NCI-H1092 treated with DMSO at 0.1 percent for 48 hours (cell line): ENCODE measurements at places on chromosomes 3 and 15.

- DNase-seq: no peak
Observed at GRCh38 chr3:41173926-41174885, 25.1 kb upstream of the CTNNB1 start.

- no peak for DNase-seq
Observed at GRCh38 chr3:193977622-193978021, 158.3 kb upstream of the HES1 start.

DNA sequence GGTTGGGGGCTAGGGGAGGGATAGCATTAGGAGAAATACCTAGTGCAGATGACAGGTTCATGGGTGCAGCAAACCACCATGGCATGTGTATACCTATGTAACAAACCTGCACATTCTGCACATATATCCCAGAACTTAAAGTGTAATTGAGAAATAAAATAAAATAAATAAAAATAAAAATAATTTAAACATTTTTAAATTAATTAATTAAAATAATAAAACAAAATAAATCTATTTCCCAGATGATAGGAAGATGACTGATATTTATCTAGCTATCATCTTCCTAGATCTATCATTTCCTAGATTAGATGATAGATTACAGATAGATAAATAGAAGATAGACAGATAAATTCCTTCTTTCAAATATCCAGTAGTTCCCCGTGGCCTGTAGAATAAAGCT, 137.3 kb downstream of the OCA2 start:
- DNase-seq: no peak

- no peak for DNase-seq
Observed at GRCh38 chr15:91294344-91294743, 194.3 kb downstream of the SV2B start.

- no peak for DNase-seq
Observed at GRCh38 chr3:137171834-137172603, 214.2 kb downstream of the IL20RB start.

- DNase-seq: no peak
Observed at GRCh38 chr3:112786881-112787579, 59.6 kb downstream of the CD200R1L start.

DNA sequence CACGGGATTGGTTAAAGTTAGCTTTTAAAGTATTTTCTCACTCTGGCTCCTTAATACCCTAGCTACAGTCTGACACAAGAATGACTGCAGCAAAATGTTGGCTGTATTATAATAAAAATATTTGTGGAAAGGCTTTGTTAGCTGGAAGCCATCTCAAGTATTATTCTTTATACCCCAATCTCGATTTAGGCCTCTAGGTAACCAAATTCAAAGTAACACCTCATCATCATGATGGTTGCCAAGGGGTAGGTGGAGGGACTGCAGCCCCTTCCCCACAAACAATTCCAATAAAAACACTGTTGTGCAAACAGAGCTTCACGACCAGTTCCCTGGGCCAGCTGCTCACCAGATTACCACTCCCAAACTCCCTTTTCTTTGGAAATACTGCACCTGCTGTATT, 759 bp upstream of the GMPS start:
- no peak for DNase-seq

- DNase-seq: peak; percentile 31
Observed at GRCh38 chr15:33132722-33133345, 61.7 kb downstream of the FMN1 start.

DNA sequence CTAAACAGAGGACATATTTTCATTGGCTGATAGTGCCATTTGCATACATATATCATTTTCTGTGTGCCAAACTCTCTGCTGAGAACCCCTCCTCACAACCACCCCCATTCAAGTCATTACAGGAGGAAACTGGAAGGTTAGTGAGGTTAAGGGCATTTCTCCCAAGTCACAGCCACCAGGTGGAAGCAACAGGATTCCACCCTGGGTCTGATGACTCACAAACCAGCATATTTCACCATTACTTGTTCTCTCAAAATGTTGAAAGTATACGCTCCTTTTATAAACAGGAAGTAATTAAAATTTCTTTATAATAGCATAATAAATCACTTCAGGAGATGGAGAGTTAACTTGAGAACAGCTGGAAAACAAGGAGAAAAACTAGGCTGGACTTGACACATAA, 398.6 kb upstream of the WNT5A start:
- DNase-seq: no peak

GRCh38 chr15:88727439-88727838, 75.8 kb upstream of the ACAN start:
- DNase-seq: no peak

DNA sequence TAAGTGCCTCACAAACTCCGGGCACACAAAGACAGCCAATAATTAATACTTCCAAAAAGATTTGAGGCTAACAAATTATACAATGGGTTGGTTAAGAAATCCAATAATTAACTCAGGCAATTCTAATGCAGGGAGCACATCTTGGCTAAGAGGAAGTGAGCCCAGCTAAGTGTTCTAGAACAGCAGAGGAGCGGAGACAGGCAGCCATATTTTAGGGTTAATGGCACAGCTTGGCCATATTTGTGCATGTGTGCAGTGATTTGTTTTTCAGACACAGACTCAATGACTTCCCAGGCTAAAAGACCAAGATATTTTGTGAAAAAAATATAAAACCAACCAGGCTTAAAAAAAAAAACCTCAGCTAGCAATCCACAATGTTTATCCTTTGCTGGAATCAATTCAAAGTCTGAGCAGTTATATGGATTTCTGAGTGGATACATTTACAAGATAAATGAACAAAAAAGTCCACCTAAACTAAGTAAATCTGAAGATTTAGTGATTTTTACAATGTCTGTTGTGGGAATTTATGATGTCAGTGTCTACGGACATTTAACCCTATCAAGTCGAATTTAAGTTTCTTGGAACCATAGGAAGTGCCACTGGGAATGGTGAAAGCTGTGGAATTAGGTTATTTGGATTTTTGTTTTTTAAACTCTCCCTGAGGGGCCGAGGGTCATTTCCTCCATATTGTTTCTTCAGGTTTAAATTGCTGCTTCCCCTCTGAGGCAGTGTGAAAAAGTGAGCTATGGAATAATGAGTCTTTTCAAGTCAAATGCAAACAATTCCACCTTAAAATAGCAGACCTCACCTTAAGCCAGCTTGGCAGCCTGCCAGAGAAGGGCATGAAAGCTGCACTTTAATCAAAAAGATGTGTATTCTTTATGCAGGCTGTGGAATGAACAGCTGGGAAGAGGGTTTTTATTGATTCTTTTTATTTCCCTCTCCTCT, 413.7 kb upstream of the TBL1XR1 start:
- peak; percentile 91 for DNase-seq

GRCh38 chr3:135155228-135155627, 360.2 kb downstream of the EPHB1 start:
- DNase-seq: no peak

GRCh38 chr15:34335176-34336032, 2.2 kb downstream of the SLC12A6 start:
- no peak for DNase-seq

GRCh38 chr3:102037209-102037608, 187.9 kb downstream of the NFKBIZ start:
- no peak for DNase-seq

DNA sequence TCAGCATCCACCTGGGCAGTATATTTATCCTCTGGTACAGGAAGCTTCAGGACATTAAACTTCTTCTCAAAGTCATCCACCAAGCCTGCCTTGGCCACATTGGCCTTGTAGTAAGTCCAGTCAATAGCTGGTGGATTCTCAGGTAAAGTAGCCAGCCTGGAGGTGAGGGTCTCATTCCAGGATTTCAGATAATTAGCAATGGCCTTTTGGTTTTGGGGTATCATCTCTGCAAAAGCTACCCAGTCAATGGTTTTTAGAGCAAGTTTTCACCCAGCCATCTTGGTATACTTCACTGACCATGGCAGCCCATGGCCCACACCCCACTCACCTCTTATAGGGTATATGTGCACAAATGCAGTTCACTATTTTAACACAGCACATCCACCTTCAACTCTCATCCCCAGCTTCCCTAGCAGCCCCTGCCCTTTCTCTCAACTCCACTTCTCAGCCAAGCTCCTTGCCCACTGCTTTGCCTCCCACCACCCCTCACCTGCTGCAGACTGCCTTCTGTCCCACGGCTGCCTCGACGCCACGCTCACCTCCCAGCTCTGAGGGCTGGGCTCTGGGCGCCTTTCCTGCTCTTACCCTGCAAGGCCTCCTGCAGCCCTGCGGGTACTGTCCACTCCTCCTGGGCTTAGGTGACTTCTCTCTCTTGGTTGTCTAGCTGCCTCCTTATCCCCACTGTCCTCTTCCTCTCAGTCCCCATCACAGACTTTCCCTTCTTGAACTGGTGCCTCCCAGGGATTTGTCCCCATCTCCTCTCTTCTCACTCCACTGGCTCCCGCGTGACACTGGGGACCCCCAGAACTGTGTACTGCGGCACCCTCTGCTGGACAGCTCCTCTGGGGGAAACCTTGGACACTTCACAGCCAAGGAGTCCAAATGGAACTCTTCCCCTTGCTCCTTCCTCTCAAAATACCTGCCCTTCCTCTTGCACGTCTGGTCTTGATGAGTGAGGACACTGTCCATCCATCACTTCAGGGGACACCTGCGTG, 1.7 kb upstream of the TGM5 start:
- DNase-seq: no peak

DNA sequence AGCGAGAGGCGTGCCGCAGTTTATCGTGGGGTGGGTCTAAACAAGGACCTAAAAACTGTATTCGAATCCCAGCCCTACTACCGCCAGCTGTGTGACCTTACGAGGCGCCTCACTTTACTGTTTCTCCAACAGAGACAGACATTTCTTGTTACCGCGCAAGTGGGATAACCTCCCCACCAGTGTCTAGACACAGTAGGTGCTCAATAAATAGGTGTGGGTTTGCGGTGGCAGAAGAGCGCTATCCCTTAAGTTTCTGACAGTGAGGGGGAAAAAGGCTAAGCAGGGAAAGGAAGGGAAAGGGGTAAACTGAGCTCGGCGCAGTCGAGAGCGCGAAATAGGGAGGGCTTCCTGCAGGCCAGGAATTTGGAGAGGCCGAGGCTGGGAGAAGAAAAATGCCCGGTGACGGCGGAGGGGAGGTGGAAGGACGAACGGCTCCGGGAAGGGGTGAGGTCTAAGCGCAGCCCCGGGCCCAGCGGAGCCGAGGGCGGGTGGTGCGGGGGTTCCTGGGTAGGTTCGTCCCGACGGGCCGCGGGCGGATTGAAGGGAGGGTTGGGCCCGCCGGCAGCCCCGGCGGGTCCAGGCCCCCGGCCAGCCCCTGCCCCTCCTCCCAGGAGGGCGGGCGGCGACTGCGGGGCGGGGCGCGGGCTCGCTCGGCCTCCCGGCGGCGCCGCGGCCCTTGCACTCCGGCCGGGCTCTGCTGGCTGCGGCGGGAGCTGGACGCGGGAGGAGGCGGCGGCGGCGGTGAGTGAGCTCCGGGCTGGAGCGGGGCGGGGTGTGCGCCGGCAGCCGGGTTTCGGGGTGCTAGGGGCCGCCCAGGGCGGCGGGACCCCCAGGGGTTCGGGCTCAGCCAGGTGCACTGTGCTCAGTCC, at the start of gene CGNL1:
Gene CGNL1, plus strand, starts transcription at position 679 of the 869 bp plus-strand sequence. CDS start 61,495 bp downstream, outside the sequence.
- DNase-seq: peak; percentile 26

- DNase-seq: no peak
Observed at GRCh38 chr3:16307832-16308531, 43.0 kb downstream of the OXNAD1 start.

- DNase-seq: no peak
Observed at GRCh38 chr3:71154846-71155245, 428.7 kb downstream of the FOXP1 start.

GRCh38 chr3:13581485-13582365, 32.8 kb downstream of the FBLN2 start:
- DNase-seq: no peak

- DNase-seq: no peak
Observed at GRCh38 chr3:156792536-156792935, 33.6 kb upstream of the LEKR1 start.

- no peak for DNase-seq
Observed at GRCh38 chr15:58512522-58512921, 80.7 kb downstream of the LIPC start.

DNA sequence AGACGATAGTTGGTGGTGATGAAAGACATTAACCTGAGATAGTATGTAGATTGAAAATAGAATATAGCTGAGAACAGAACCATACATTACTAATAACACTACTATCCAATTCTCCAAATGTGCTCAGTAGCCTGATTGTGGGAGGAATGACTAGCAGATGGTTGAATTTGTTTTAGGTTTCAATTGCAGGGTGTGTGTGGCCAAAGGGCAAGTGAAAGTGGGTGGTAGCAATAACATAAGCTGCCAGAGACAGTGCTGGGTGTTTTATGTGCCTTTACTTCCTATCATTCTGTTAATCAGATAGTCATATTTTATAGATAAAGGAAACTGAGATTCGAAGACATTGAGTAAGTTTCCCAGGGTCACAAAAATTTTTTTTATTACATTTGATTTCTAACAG, 249.5 kb upstream of the ARL6 start:
- no peak for DNase-seq

- DNase-seq: peak; percentile 3
Observed at GRCh38 chr3:126355777-126356372, 1.3 kb downstream of the KLF15 start.

DNA sequence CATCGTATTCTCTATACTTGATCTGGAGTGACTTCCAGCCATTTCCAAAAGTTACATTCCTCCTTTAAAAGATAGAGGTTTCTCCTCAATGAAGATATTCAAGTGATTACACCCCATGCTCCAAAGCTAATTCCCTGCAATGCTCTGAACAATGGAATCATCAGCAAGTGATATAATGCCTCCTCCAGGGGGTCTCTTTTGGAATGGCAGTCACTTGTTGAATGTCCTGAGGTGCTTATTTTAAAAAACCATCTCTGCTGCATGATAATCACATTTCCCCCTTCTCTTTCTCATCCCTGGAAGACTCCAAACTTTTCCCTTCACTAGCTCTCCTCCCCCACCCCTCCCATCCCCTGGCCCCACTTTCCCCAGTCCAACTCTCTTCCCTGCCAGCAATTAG, 2.6 kb downstream of the LHFPL4 start:
- DNase-seq: no peak

GRCh38 chr3:27216955-27217552, 152.1 kb downstream of the NEK10 start:
- no peak for DNase-seq

GRCh38 chr3:41881233-41881821, 80.6 kb downstream of the ULK4 start:
- DNase-seq: peak; percentile 23

- DNase-seq: no peak
Observed at GRCh38 chr3:128281056-128281455, 127.8 kb downstream of the EEFSEC start.

GRCh38 chr15:80439140-80439539, 35.0 kb downstream of the ARNT2 start:
- no peak for DNase-seq

- DNase-seq: no peak
Observed at GRCh38 chr15:44956388-44956787, at the start of gene TERB2. TERB2 (plus strand) TSS chr15:44956687; CDS start chr15:44956719, 32 bp downstream.

- no peak for DNase-seq
Observed at GRCh38 chr3:100635273-100635701, 25.9 kb downstream of the ADGRG7 start.

- DNase-seq: no peak
Observed at GRCh38 chr3:82012775-82013174, 251.3 kb upstream of the GBE1 start.

DNA sequence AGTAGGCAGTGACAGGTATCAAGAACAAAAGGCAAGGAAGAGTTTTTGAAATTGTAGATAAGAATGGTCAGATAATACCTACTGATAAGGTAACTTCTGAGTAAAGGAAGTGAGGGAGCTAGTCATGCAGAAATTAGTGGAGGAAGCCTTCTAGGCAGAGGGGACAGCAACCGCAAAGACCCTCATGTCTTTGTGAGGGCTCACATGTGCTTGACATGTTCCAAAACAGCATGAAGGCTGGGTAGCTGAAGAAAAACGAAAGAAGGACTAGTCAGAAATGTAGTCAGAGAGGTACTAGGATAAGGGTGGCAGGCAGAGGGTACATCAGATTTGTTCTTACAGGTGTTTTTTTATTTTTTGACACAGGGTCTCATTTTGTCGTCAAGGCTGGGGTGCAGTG, 5.3 kb downstream of the SIN3A start:
- no peak for DNase-seq
